Skin of body (tissue), 3 donors: ENCODE measurements at places on chromosomes 7 and 10. TPM values are rescaled to one million over a fixed set of nuclear protein-coding genes. Genes with fewer than 3 reads are reported as not detected.

DNA sequence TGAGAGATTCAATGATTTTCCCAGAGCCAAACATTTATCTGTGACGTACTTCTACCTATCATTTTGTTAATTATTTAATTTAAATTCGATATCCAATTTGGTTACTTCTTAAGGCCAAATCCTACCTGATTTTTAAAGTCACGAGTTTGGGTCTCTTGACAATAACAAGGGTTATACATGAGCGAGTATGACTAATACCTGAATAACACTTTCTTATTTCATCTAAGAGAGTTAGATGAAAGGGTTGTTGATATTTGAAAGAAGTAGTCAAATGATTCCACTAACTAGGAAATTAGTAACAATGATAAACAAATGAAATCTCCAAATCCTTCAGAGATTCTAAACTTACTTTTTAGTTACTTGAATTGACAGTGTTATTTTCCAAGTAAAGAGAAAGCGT, 1086.9 kb downstream of the XPNPEP1 start:
- DNase-seq = no peak

DNA sequence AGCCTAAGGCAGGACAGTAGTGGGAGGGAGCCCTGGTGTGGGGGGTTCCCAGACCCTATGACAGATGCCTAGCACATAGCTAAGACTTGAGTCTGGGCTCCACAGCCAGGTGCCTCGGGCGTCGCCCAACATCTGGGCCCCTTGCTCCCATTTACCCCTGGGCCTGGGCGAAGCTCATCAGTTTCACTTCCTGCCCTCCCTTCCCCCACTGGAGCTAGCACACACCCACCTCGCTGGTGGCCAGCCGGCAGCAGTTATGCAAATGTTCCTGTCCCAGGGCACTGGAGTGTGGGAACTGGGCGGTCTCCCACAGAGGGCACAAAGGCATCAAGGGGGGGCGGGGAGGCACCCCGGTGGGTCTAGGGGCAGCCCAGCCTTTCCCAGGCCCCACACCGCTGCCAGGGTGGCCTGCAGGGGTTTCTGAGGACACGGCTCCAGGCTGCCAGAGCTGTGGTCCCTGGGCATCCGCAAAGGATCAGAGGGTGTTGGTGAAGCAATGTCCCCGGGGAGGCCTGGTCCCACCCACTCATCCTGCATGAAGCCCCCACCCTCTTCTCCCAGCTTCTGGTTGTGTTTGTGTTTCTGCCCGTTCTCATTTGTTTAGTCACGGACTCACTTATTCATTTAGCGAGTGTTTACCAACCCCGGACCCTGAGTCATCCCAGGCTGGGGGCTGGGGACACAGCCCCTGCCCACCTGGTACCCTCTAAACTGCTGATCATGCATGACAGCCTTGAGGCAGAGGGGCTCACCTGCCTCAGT, 20.4 kb downstream of the SH2B2 start:
- no peak for DNase-seq

DNA sequence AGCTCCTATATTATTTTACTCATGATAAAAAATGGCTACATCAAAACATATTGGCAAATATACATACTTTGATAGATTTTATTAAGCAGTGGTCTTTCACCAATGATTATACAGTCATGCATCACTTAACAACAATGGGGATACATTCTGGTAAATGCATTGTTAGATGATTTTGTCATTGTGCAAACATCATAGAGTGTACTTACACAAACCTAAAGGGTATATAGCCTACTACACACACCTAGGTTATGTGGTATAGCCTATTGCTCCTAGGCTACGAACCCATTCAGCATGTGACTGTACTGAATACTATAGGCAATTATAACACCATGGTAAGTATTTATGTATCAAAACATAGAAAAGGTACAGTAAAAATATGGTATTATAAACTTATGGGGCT, 98.9 kb upstream of the IL6 start:
- DNase-seq = no peak

GRCh38 chr7:553636-554111, 34.0 kb upstream of the PDGFA start:
- no peak for DNase-seq

GRCh38 chr10:110508806-110509544, 11.3 kb downstream of the DUSP5 start:
- no peak for DNase-seq

C10orf62 gene
- total RNA-seq = 0.20 TPM
